ENCODE measurements at places on chromosomes 7 and 10. TPM values are rescaled to one million over a fixed set of nuclear protein-coding genes. Genes with fewer than 3 reads are reported as not detected.
A peak's percentile ranks its signal among the peaks of the same experiment; 100 is the strongest.

- DNase-seq = no peak
These were observed 98.7 kb downstream of the MICALL2 start for GRCh38 chr7:1360521-1360971.

- no peak for DNase-seq
These were observed 28.5 kb downstream of the NRCAM start for GRCh38 chr7:108427766-108428165.

ZCWPW1 gene
- 0.48 TPM for total RNA-seq

IRF5 gene
- total RNA-seq = 1.5 TPM

GRCh38 chr7:4682621-4683042, 537 bp downstream of the FOXK1 start:
- peak; percentile 42 for DNase-seq

DNA sequence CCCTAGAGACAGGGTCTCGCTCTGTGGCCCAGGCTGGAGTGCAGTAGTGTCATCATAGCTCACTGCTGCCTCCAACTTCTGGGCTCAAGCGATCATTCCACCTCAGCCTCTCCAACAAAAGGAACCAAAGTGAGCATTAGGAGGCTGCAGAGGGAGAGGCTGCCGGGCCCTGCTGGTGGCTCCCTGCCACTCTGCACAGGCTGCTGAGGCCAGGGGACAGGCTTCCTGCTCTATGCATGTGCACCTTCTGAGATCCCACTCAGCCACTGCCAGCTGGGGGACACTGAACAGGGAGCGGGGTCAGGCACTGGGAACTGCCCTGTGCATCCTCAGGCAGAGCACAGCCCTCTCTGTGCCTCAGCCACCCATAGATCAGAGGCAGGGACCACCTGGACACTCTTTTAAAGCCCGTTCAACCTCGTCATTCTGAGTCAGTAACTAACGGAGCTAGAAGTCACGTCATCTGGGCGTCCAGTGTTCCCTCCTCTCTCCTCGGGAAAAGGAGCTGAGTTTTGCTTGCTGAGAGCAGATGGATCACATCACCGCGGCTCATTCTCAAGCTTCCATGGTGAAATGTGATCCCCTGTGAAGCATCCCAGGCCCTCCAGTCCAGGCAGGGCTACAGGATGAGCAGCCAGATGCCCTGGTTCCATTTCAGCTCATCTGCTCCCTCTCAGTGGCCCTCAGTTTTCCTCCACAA, 109.6 kb downstream of the MYL10 start:
- DNase-seq = no peak

GRCh38 chr7:139981511-139981895, 81.2 kb downstream of the PARP12 start:
- no peak for DNase-seq

GRCh38 chr10:72257051-72257892, 16.5 kb upstream of the DDIT4 start:
- DNase-seq = no peak

GRCh38 chr7:142855114-142855743, 353 bp downstream of the EPHB6 start:
- no peak for DNase-seq

DNA sequence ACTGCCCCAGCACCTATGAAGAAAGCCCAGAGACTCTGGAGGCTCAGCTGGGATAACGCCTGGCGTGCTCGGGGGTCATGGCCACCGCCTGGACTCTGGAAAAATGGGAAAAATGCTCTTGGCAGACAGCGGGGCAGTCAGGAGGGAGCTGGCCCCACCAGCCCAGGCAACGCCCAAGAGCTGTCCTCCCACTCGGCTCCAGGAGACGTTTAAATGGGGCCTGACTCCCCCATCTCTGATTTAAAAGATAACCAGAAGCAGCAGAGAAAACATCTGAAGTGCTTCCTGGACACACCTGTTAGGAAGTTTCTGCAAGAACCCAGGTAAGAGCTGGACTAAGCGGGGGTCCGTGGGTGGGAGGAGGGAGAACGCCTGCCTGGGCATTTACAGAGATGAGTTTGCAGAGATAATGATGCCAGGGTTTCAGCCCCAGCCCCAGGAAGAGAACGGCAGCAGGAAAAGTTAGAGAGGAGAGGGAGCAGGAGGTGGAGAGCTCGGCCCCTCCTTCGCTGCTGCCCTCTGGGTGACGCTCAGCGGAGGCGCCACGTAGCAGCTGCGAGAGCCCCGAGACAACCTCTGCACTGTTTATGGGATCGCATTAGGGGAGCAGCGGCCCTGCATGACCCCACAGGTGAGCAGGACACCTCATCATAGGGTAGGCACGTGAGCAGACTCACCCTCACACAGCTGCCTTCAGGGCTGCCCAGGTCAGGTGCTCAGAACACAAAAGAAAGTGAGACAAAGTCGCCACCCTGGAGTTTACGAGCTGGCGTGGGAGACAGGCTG, 83.5 kb upstream of the INSIG1 start:
- DNase-seq = no peak

SOSTDC1 gene
- total RNA-seq = not detected

HSPA12A gene
- 0.30 TPM for total RNA-seq

DNA sequence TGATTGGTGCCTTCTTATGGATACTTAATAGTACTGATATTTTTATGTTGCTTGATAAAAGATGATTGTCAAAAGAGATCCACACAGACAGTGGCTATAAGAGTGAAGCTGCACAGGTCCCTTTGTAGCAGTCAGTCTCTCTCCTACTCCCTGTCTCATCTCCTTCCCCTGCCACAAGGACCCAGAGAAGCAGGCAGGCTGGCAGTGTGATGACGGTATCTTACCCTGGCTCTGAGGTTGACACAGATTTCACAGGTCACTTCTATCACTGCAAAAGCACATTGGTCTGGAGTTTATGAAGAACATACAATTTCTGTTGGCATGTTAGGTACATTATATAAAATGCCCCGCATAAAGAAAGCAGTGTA, 64.4 kb upstream of the AHR start:
- no peak for DNase-seq

NKX1-2 gene
- not detected for total RNA-seq

DNA sequence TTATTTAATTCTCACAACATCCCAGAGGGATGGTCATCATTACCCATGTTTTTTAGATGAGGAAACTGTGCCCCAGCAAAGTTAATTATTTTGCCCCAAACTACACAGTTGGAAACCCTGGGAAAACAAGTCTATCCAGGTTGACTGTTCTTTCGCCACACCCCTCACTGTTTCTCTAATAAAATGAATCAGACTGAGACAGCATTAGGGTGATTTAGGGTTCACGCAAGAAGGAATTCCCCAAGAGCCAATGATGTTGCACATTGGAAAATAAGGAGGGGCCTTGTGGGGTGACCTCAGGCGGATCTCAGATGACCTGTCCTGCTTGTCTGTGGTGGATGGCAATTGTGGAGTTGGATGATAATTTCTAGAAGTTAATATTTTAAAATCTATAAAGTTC, 135.7 kb upstream of the TBX20 start:
- DNase-seq = no peak

DNA sequence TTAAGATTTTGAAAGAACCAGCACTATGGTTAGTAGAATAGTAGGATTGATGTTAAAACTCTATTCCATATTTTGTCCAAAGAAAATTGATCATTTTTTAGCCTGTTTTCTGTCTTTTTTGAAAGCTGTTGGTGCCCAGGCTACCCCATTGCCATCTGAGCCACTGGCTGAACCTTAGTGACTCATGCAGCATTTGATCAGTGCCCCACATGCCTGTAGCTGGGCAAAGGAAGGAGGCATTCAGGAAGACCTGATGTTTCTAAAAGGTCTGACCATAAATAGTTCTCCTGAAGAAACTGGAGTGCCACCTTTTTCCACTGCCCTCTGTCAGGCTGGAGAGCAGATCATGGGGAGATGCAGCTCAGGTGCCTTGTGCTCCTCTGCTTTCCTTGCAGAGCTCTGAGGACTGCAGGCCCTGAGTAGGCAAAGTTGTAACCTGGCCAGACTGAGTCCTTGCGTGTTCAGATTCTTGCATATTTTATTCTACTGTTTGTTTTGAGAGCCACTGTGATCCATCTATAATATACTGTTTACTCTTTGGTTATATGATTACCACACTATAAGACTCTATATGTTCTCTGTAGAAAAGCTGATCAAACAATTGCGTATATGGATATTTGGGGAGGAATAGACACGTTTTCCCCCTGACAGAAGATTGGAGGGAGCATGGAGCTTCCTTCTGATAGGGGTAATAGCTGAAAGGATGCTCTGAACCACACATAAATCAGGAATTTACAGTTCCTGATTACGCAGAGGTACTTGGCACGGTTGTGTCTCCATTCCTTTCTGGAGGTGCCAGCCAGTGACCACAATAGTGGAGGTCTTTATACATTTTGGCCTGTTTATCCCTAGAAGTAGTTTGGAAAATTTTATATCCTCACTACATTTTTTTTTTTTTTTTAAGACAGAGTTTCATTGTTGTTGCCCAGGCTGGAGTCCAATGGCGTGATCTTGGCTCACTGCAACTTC, 48.9 kb upstream of the GJD4 start:
- no peak for DNase-seq

DNA sequence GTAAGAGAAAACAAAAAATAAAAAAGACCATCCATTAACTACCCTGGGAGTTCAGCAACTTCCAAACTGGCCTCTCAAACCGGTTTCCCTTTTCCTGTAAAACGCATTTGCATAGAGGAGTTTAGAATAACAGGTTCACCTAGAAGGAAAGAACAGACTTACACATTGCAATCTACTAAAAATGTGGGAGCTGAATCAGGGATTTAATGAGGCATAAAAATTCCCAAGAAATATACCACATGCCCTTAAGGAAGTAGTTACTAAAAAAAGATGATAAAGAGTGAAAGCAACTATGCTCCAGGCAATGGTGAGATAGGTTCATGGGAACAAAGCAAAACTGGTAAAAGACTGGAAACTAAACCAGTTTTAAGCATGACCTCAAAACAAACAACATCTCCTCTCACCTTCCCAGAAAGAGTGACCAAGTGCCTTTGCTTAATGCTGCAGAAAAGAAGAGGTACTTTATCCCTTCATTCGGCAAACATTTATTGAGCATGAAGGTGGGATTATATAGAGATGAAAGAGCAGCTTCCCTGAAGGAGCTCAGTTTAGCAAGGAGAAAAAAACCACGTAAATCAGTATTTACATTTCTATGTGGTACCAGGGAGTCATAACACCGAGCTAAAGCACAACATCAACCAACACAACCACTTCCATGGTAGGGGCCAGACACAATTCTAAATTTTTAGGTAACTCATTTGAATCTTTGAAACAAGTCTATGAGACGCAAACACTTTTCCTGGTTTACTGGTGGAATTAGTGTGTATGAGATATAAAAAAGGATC, 152.8 kb downstream of the SGMS1 start:
- DNase-seq = no peak

IDE gene
- total RNA-seq = 52.6 TPM

Measured in endothelial cell of umbilical vein (primary cell).